Mononuclear cell (primary cell): ENCODE measurements at places on chromosomes 4 and X. TPM values are rescaled to one million over a fixed set of nuclear protein-coding genes. Genes with fewer than 3 reads are reported as not detected.

P2RY10 gene
- 140 TPM for total RNA-seq

GABRG1 gene
- not detected for total RNA-seq

ZGRF1 gene
- total RNA-seq = 10.0 TPM

TLR2 gene
- 155 TPM for total RNA-seq

CSAG3 gene
- total RNA-seq = not detected

SSX1 gene
- total RNA-seq = not detected

REPS2 gene
- 1.8 TPM for total RNA-seq

TMPRSS11D gene
- not detected for total RNA-seq

XAGE1A gene
- total RNA-seq = not detected

TLR8 gene
- total RNA-seq = 18.4 TPM

SFRP2 gene
- total RNA-seq = not detected

MAPK10 gene
- total RNA-seq = 0.52 TPM

SLC10A3 gene
- total RNA-seq = 15.0 TPM

CT45A3 gene
- not detected for total RNA-seq

ODAPH gene
- 0.10 TPM for total RNA-seq

COL25A1 gene
- total RNA-seq = 0.10 TPM

STOX2 gene
- under 0.01 TPM for total RNA-seq

LRIT3 gene
- under 0.01 TPM for total RNA-seq

ENPEP gene
- total RNA-seq = 0.73 TPM

RBM47 gene
- total RNA-seq = 59.3 TPM

GPR173 gene
- under 0.01 TPM for total RNA-seq

HSFX2 gene
- total RNA-seq = 0.21 TPM

RAI2 gene
- total RNA-seq = 0.31 TPM

SLC6A14 gene
- not detected for total RNA-seq

CDX4 gene
- total RNA-seq = not detected

ABLIM2 gene
- total RNA-seq = 0.63 TPM

NAP1L3 gene
- 7.7 TPM for total RNA-seq

GAGE12H gene
- not detected for total RNA-seq

MSX1 gene
- not detected for total RNA-seq

UGT8 gene
- total RNA-seq = 3.3 TPM

PGAM4 gene
- not detected for total RNA-seq

FAM9B gene
- 0.10 TPM for total RNA-seq

DKK2 gene
- total RNA-seq = not detected

NOX1 gene
- not detected for total RNA-seq

FAAH2 gene
- 7.9 TPM for total RNA-seq

YY2 gene
- total RNA-seq = 1.5 TPM

PPBP gene
- 1,528 TPM for total RNA-seq
